ENCODE measurements at places on chromosomes 11 and 22.

- no peak for DNase-seq
Measured at GRCh38 chr11:19895776-19896175, 183.1 kb downstream of the NAV2 start.

DNA sequence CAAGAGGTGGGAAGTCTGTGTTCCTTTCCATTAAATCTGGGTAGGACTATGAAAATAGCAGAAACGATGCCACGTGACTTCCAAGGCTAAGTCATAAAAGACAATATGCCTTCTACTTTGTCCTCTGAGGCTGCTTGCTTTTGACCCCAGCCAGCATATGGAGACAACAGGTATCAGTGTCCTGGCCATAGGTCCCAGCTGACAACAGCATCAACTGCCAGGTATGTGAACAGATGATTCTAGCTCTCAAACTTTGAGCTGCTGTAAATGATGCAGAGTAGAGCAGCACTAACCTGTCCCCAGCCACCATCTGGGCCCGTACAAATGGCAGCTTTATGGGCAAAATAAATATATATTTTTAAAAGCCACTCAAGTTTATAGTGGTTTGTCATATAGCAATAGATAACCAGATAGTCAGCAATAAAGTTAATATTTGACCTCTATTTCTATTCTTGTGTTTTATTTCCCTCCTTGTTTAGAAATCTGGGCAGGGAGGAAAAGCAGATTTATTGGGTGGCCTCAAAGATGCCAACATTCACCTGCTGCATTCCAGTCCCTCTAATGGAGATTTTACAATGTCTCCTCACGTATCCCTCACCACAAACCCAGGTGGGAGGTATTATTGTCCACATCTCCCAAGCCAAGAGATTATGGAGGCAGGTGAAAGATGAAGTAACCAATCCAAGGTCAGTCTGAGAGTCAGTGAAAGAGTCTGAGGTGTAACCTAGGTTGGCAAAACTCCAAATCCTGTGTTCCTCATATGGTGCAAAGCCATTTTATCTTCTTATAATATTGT, 209.6 kb upstream of the LARGE1 start:
- DNase-seq = no peak

DNA sequence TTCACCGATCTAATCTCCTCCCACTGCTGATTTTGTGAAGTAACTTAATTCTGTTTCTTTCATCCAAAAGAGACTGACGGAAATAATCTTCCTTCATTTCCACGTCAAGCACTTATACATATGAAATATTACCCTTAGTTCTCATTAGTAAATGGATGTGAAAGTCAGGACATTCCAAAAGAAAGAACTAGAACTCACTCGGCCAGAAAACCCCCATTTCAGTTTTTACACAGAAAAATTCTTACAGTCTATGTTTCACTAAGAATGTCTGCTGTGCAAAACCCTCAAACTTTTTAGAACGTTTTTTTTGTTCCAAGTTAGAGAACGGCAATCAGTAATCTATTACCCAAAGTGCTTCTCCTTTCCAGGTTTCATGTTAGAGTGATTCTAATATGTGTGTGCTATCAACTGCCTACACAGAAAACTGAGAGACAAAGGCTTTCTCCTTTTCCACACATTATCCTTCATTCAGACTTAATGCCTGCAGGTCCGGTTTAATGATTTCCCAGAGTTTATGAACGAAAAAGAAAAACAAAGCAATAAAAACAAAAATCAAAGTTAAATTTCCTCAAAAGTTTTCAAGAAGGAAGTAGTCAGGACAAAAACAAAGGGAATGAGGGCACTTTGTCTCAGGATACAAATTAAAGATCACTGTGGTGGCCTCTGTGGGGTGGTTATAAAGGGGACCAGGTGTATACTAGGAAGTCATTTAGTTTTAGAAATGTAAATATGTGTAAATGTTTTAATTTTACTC, 11.3 kb upstream of the SESN3 start:
- no peak for DNase-seq

GRCh38 chr11:47399860-47400767, 8.3 kb upstream of the SLC39A13 start:
- DNase-seq = no peak

GRCh38 chr22:34975721-34976120, 90.2 kb upstream of the ISX start:
- DNase-seq = no peak

DNA sequence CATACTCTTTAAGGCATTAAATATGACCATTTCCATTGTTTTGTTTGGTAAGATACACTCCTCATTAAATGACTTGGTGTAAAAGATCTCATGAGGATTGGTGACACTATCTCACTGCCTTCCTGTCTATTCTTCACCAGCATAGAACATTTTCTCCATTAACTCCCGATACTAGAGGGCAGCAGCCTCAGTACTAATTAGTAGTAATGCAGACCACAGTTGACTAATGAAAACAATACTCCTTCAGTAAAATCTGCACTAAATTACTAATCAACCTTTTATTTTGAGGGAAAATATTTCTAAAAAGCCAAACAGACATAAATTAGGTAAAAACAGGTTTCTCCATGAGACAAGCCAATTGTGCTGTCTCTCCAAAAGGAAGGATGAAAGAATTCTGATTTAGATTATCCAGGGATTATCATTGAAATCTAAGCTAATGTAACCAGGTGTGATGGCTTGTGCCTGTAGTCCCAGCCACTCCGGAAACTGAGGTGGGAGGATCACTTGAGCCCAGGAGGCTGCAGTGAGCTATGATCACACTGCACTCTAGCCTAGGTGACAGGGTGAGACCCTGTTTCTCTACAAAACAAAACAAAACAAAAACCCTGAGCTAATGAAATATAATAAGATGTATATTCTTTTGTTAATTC, 9.4 kb downstream of the PGM2L1 start:
- DNase-seq = no peak

DNA sequence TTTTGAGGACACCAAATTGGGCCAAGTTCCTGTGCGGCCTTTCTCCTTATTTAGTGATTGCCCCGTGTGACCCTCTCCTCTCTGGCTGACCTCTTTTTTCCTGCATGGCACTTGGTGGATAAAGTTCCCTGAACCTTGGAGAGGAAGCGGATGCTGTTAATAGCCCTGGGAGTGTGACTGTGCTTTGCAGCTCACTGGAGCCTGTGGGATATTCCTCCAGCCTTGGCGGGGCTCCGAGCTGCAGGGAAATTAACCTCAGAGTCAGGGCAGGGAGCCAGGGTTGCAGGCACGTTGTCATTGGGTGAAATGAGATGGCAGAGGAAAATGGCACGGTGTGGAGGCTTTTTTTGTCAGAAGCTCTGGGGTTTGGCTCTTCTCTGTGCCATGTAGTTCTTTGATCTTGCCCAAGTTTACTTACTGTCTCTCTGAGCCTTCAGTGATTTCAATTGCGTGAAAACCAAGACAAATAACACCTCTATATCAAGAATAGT, 965 bp downstream of the OR9Q1 start:
- no peak for DNase-seq

- DNase-seq = no peak
Measured at GRCh38 chr11:120834686-120835210, 189.2 kb upstream of the TBCEL start.

DNA sequence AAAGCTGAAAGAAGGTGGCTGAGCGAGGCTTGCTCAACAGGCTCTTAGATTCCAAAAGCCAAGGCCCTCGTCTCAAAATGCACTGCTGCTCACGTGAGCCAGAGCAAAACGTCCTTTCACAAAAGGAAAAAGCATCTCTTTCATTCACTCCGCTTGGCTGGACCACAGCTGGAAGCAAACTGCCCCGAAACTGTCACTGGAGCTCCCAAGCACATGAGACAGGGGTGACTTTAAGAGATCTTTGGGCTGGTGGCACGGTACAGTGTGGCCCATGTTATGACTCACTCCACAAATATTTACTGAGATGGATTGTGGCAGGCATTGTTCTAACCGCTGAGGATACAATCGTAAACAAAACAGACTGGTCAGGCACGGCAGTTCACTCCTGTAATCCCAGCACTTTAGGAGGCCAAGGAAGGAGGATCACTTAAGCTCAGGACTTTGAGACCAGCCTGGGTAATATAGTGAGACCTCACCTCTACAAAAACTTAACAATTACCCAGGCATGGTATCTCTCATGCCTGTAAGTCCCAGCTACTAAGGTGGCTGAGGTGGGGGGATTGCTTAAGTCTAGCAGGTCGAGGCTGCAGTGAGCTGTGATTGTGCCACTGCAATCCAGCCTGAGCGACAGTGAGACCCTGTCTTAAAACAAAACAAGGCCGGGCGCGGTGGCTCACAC, 3.6 kb downstream of the PLA2G6 start:
- DNase-seq = no peak

- DNase-seq = no peak
Measured at GRCh38 chr11:131253142-131253655, 117.2 kb upstream of the NTM start.

DNA sequence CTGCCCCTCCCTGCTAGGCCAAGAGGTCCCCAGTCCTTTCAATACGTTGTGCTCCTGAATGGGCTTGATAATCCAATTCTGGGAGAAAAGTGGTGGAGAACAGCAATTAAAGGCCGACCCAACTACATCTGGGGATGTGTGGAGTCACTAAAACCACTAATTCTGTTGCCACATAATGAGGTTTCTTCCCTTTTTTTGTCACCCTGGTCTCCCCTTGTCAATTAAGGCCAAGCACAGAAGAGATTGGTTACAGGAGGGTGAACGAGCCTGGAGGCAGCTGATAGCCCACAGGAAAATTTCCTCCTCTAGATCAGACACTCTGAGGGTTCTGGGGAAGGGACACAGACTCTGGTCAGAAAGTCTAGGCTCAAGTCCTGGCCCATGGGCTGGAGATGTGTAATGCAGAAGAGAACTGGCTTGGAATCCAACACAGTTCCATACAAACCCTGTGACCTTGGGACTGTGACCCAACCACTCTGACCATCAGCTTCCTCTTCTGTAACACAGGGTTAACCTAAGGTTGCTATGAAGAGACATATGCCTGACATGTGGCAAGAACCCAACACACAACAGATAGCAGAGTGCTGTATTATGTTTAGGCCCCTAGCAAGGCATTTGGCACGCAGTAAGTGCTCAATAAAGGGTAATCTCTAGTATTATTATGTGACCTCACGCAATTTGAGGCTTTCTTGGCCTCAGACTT, 146.4 kb downstream of the CHST1 start:
- DNase-seq = no peak

- DNase-seq = no peak
Measured at GRCh38 chr11:105447936-105448702, 161.8 kb upstream of the GRIA4 start.

DNA sequence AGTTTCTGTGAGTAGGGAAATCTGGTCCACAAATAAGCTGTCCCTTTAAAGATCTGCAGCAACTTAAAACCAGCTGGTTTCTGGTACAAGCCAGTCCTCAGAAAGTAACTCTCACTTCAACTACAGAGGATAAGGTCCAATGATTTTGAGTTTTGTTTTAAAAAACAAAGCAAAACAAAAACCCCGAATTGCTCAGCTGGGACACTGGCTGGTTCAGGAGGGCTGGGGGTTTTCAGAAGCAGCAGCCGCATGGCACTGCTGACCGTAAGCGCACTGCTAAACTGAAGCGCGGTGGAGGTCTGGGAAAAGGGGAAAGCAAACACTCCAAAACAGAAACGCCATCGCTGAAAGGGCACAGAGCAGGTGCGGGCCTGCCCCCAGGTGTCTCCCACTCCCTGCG, 59.7 kb downstream of the MICAL3 start:
- DNase-seq = no peak

DNA sequence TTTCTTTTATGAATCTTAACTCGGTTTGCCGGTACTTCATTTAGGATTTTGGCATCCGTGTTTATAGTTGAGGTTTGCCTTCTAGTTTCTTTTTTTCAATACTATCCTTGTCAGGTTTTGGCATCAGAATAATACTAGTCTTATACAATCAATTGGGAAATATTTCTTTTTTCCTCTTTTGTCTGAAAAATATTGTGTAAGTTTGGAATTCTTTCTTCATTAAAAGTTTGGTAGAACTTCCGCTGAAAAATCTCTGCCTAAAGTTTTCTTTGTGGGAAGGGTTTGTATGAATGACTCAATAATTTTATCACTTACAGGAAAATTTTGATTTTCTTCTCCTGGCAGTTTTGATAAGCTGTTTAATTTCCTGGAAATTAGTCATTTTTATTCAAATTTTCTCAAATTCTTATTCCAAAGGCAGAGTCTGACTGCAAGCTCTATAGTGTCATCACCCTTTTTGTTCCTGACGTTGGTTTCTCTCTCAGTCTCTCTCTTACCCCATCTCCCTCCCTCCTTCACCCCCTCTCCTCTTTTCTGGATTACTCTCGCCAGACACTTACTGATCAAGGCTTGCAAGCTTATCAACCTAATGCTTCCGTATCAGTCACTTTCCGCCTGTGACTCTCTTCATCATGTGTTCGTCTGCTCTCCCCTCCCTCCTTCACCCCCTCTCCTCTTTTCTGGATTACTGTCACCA, 555.7 kb downstream of the TBC1D22A start:
- DNase-seq = no peak

DNA sequence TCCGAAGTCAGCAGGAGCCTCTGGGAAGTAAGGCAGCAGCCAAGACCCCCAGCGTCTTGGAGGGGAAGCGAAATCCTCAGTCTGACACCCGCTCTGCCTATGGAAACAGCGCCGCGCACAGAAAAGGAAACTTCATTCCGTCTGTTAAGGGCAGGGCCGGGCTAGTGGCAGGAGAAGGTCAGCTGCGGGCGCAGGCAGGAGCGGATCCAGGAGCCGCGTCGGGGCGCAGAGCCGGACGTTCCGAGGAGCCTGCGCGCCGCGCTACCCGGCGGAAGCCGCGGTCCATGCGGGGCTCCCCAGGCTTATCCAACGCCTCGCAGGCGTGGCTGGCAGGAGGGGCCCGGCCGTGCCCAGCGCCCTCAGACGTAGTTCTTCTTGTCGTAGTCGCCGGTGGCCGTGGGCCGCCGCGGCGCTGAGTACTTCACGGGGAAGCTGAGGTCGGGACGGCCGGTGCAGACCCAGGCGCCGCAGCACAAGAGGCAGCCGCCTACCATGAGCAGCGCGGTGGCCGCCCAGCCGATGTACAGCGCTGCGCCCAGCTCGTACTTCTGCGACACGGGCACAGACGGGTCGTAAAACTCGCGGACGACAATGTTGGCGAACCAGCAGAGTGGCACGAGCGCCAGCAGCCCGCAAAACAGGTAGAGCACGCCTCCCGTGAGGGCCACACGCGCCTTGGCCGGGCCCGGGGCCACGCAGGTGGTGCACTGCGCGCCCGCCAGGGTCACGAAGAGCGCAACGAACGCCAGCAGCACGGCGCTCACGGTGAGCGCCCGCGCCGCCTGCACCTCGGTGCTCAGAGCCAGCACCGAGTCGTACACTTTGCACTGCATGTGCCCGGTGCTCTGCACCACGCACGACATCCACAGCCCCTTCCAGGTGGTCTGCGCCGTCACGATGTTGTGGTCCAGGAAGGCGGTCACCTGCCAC, 705 bp downstream of the CLDN5 start:
- DNase-seq = no peak

DNA sequence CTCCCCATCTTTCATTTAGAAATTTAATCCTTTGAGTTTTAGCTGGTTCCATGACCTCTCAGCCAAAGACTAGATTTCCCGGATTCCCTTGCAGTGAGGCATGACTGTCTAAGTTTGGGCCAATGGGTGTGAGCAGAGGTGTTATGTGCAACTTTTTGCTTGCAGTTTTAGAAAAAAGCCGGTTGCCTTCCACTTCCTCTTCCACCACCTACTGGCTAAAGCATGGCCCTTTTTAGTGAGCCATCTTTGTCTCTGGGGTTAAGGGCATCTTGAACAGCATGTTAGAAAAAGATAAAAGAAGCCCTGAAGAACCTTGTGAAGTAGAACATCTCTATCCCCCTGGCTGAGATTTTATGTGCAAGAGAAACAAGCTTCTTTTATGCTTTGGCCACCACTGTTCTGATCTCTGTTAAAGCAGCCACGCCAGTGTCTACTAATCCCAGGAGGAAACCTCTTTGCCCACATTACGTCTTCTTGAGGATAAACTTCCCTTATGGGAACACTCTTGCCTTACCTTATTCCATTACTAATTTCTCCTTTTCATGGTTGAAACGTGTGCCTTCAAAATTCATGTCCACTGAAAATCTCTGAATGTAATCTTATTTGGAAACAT, 279.9 kb downstream of the TENM4 start:
- DNase-seq = no peak
